ENCODE measurements at places on chromosomes 16 and 17.
A peak's percentile ranks its signal among the peaks of the same experiment; 100 is the strongest.

GRCh38 chr16:79885320-79885719 is 284.8 kb upstream of the MAF start:
- no peak for DNase-seq

- no peak for DNase-seq
Measured at GRCh38 chr16:31868691-31869167, 4.9 kb upstream of the ZNF267 start.

DNA sequence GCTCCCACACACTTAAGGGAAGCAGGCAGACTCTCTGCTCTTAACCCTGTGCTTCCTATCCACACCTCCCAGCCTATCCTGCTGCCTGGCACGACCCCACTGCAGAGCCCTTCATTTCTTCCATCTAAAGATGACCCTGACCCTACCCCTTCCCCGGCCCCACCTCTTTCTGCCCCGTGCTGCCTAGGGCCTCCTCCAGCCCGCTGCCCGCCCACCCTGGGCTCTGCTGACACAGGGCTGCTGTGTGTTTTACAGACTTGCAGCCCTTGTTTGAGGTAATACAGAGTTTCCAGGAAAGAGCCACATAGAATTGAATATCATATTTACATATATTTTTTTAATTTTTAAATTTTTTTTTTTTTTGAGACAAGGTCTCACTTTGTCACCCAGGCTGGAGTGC is 42.0 kb downstream of the MEOX1 start:
- no peak for DNase-seq

DNA sequence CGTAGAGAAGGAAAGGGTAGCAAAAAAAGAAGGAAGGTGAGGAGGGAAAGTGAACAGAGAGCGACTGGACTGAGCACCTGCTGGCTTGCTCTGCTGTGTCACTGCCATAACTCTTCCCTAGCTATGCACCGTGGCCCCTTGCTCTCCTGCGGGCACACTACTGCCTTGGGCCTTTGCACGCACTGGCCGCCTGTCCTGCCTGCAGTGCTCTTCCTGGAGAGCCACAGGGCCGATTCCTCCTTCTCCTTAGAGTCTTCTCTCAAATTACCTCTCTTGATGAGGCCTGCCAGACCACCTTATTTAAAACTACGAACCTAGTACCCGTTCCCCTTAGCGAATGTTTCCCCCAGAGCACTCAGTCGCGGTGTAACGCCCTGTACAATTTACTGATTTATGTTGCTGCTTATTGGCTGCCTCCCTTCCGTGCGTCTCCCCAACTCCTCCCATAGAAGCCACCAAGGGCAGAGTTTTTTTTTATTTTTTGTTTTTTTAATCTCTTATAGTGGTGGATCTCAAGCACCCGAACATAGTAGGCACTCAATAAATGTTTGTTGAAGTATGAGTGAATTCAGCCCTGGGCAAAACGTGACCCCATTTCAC is 70.3 kb downstream of the RAI1 start:
- DNase-seq, result no peak

DNA sequence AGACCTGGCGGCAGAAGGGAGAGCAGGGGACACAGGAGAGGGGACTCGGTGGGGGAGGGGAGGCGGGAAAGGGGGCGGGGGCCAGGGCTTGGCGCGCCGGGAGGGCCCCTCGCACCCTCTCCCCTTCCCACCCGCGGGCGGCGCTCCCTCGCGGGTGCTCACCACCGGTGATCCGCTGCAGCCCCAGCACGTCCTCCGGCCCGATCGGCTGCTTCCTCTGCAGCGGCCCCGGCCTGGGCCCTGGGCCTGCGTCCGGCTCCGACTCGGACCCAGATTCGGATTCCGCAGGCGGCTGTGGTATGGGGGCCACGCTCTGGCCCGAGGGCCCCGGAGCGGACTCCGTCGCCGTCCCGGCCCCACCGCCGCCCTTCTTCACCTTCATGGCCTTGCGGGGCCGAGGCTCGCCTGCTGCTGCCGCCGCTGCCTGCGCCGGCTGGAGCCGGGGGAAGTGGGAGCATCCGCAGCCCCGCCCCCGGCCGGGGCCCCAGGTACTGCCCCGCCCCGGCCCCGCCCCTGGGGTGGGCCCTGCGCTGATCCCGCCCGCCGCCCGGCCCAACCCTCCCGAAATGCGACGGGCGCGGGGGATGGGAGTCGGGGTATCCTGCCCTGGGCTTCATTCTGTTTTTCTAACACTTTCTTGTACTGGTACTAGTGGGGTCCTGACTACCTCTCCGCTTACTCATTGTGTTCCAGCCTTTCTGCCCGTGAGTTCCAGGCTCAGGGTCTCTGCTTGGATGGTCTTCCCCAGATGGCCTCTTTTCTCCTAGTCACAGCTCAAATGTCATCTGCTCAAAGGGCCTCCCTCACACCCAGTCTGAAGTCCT is at the start of gene UNC119:
Gene UNC119, minus strand, starts transcription at position 449 of the 824 bp plus-strand sequence. Its CDS starts 67 bp downstream, at position 382.
- peak; percentile 18 for DNase-seq

- DNase-seq, result no peak
Measured at GRCh38 chr16:5428932-5429331, 331.3 kb upstream of the EEF2KMT start.

- no peak for DNase-seq
Measured at GRCh38 chr16:59259074-59259949, 525.2 kb upstream of the GOT2 start.

GRCh38 chr16:49419862-49420261 is 46.3 kb downstream of the C16orf78 start:
- DNase-seq, result no peak

DNA sequence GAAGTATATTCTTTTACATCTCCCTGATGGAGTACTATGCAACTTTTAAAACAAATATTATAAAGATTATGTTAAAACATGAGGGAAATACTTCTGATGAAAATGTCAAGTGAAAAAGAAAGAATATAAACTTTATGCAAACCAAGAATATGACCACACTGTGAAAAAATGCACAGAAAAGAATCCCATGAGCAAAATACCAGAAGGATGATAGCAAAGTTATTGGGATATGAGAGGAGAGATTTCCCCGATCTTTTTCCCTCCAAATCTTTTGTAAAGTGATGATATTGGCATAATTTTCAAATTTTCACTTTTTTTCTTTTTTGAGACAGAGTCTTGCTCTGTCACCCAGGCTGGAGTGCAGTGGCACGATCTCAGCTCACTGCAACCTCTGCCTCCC is 36.6 kb upstream of the SMURF2 start:
- DNase-seq, result no peak

DNA sequence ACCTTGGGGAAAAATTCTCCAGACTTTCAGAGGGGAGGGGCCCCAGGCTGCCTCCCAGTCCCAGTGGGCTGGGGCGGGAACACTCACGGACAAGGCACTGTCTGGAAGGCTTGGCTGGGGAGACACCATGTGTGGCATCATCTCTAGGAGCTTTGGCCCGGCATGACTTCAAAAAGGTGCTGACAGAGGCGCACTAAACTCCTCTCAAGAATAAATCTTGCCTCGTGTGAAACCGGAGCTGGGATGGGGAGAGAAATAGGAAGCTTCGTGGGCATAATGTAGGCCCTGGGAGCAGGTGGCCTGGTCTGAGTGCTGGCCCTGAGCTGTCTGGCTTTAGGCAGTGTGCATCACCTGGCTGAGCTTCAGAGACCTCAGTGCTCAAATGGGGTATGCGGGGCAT is 5.7 kb downstream of the WSCD1 start:
- DNase-seq, result no peak

DNA sequence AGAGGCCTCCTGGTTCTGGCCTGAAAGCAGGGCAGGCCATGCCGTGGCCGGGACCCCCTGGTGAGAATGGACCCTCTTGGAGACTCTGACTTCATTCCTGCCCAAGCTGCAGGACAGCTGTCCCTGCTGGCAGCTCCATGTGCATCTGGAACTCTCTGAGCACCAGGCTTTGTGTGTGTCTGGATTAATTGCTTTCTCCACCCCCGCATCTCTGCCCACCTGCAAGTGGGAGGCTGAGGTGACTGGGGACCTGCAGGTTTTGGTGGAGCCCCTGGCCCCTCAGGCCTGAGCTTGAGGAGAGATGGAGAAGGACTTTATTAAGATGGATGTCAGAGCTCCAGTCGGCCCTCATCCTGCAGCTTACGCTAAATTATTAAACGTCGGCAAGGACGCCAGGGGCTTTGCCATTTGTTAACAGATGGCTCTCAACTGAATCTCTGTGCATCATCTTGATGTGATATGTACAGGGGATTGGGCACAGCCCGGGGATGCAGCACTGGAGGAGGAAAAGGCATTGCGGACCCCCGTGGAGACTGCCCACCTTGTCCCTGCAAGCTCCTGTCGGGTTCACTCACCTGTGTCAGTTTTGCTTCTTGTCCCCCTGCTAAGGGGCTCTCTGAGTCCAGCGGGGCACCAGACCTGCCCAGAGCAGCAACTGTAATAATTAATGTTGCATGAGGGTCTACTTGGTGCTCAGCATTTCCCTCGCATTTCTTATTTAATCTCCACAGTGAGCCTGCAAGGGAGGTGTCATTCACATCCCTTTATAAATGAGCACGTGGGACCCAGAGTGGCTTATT is 154.1 kb upstream of the RPL38 start:
- DNase-seq, result no peak

GRCh38 chr16:89412811-89413210 is 77.5 kb downstream of the ANKRD11 start:
- DNase-seq, result no peak

GRCh38 chr17:50498021-50498874 is 10.0 kb upstream of the MYCBPAP start:
- DNase-seq, result no peak
